Smooth muscle cell of the brain vasculature (primary cell): ENCODE measurements at places on chromosomes 16 and 17.

GRCh38 chr16:48300391-48300856 lies 53.1 kb upstream of the ABCC11 start:
- no peak for DNase-seq

- no peak for DNase-seq
Observed at GRCh38 chr17:80937462-80938381, 53.9 kb upstream of the CHMP6 start.

DNA sequence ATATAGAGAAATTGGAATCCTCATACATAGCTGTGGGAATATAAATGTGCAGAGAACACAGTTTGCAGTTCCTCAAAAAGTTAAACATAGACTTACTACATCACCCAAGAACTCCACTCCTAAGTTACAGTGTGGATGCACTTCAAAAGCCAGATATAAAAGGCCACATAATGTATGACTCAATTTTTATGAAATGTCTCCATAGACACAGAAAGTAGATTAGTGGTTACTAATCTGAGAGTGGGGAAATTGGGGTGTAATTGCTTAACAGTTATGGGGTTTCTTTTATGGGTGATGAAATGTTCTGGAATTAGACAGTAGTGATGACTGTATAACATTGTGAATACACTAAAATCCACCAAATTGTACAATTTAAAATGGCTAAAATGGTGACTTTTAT lies 60.9 kb downstream of the CACNG1 start:
- no peak for DNase-seq

DNA sequence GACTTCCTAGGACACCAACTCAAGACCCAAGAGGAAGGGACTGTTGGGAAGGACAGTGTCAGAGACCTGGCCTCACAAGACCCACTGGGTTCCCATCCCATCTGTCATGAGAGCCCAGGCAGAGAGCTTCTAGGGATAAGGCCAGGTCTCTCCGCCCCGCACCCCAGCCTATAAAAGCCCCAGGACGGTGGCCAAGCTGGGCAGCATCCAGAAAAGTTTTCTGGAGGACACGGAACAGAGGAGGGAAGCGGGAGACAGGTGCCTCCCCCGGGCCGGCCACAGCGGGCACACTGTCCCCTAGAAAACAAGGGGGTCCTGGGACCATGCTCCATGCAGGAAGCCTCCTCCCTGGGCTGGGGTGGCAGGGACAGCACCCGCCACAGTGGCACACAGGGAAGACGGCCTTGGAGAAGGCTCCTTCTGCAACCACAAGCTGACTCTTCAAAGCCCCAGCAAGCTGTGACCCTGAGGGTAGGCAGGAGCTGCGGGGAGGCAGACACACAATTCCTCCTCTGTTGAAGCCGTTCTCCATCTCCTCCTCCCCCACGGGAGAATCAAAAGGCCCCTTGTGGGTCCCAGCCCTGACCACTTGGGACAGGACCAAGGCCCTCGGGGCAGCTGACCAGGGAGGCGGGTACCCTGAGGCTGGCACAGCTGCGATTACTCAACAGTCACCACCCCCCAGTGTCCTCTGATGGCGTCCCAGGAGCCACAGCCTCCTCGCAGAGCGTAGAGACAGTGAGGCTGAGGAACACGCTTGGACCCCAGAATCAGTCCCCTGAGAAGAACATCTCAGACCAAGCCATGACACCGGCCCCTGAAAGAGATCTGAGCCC lies 26.1 kb downstream of the TRPV3 start:
- no peak for DNase-seq

GRCh38 chr17:78766743-78767294 lies 15.3 kb downstream of the CYTH1 start:
- no peak for DNase-seq

DNA sequence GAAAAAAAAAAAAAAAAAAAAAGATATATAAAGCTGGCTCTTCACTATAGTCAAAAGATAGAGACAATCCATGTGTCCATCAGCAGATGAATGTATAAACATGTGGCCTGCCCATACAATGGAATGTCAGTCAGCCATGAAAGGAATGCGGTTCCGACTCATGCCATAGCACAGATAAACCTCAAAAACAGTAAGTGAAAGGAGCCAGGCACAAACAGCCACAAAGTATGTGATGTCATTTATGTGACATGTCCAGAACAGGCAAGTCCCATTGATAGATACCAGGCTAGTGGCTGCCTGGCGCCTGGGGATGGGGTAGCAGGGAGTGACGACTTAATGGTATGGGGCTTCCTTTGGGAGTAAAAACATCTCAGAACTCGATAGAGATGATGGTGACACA lies 155.7 kb downstream of the CMIP start:
- no peak for DNase-seq

DNA sequence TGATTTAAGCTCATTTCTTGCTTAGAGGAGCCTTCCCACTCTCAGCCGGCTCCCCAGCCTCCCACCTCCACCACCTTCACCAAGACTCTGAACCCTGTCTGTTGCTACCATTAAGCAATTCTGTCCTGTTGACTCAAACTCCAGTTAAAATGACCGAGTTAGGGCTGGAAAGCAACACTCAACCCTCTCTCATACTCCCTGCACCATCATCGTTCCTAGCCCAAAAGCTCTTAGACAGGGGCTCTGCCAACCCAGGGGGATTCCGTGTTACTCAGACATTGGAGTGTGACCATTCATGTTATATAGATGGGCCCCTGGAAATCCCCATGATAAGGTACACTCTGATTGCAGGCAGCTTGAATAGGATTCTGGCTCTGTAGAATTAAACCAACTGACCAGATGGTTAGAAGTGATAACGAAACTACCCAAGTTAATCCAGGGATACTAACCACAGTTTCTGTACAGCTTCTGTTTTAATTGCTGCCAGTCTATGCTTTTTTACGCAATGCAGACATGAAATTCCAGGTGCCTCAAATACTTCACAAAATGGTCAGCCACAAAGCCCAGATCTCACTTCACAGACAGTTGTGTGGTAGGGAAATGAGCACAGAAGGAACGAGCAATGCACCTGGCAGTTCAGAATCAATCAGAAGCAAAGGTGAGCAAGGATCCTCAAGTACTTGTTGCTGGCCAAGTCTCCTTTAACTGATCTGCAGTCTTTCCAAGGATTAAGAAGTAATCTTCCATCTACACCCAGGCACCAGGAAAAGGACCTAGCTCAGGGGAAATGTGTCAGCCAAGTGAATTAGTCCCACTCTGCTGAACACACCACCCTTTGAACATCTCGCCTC lies 2.1 kb downstream of the SSTR2 start:
- DNase-seq = no peak

DNA sequence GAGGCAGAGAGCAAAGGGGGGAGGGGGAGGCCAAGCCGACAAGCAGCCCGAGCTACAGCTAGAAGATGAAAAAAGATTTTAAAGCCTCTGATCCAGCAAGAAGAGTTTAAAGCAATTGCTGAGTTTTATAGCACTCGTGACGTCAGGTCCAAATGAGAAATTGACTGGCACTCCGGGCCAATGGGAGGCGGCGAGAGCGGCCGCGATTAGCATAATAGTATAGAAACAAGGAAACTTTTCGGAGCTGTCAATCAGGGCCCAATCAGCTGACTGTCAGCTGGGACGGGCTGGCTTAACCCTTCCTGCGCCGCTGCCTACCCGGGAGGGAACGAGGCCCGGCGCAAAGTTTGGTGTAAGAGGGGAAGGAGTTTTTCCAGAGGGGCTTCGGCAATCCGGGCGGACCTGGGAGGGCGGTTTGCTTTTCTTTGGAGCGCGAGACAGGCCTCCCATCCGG lies at the start of gene MAF:
TSS of gene MAF (minus strand) at position 100 of the 454 bp plus-strand sequence. CDS start 835 bp downstream, outside the sequence.
- peak; percentile 85 for DNase-seq

DNA sequence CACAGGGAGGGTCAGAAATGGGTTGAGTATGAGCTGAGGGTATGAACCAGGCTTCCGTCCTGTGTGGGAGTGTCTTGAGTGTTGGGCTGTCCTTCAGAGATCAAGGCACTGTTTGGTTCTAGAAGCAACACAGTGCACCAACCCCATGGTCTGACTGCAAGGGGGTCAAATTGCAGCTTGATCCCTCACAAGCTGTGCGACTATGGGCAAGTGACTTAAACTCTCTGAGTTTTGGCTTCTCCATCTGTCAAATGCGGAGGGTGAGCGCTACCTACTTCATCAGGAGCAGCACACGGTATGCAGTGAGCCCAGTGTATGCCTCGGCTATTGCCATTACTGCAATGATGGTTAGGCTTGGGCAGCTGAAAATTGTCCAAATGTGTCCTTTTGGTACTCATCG lies 21.0 kb downstream of the SEC14L5 start:
- no peak for DNase-seq

GRCh38 chr17:49928837-49929475 lies 40.0 kb upstream of the DLX4 start:
- DNase-seq = no peak

- DNase-seq = no peak
Observed at GRCh38 chr16:87956365-87957231, 5.4 kb downstream of the BANP start.

DNA sequence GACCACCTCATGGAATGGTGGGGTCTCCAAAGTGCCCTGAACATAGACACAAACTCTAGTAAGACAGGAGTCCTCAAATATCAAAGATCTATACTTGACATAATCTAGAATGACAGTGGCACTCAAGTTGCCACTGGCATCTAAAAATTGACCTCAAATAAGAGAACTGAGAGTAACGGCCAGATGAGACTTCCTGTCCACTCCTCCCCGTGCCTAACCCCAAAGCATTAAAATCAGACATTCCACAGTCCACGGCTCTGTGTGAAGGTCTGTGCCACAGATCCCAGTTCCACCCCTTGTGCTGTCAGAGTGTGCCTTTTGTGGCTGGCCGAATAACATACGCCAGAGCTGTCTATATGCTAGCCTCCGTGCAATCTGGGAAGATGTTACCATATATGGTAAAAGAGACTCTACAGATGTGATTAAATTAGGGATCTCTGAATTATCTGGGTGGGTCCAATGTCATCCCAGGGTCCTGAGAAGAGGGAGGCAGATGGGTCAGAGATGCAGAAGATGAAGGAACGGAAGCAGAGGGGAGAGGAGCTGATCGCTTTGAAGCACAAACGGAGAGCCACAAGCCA lies 21.0 kb upstream of the EVPL start:
- no peak for DNase-seq

- DNase-seq = peak; percentile 12
Observed at GRCh38 chr16:10992112-10992511, 47.7 kb downstream of the CLEC16A start.

GRCh38 chr16:68767581-68767980 lies 30.5 kb downstream of the CDH1 start:
- DNase-seq = no peak

GRCh38 chr16:27366687-27367460 lies 35.1 kb upstream of the IL21R start:
- no peak for DNase-seq

GRCh38 chr16:50643192-50643591 lies 37.9 kb downstream of the SNX20 start:
- DNase-seq = no peak

- DNase-seq = no peak
Observed at GRCh38 chr16:75376475-75377161, 56.7 kb downstream of the CFDP1 start.

DNA sequence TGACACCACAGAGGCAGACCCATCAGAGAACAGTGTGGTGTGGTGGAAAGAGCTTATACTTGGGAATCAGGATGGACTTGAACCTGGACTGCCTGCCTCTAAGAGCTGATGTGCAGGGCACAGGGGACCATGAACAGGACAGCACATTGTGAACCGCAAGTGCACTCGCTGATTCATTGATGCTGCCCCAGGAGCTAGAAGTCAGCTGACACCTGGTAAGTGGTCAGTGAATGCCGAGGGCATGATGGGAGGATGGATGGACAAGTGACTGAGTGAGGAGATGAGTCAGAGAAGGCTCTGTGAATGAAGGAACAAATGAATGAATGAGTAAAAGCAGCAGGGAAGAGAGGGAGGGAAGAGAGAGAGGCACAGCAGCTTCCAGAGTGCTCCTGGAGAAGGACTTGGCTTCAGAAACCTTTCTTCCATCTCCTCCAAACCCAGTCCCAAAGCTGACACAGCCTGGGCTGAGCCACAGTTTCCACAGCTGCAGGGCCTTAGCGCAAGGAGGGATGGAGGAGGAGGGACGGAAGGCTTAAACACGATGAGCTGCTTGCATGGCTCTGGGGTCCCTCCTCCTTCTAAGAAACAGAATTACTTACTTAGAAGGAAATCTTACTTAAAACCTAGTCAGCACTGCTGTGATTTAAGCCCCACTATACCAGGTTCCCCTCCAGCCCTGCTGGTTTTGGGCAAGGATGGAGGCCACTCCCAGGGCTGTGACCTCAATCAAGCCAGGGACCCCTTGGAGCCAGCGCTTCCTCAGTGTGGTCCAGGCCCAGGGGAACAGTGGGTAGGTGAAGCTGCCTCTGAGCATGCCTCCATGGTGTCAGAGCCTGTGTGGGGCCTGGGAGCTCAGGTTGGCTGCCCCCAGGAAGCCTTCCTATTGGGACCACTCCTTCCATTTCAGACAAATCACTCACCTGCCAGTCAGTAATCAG lies 184.6 kb downstream of the TMEM132E start:
- no peak for DNase-seq

- no peak for DNase-seq
Observed at GRCh38 chr17:1212946-1213345, 33.2 kb upstream of the ABR start.

GRCh38 chr16:79165079-79165478 lies 435.5 kb downstream of the MAF start:
- no peak for DNase-seq

- no peak for DNase-seq
Observed at GRCh38 chr17:30570596-30571265, 93.5 kb downstream of the GOSR1 start.

DNA sequence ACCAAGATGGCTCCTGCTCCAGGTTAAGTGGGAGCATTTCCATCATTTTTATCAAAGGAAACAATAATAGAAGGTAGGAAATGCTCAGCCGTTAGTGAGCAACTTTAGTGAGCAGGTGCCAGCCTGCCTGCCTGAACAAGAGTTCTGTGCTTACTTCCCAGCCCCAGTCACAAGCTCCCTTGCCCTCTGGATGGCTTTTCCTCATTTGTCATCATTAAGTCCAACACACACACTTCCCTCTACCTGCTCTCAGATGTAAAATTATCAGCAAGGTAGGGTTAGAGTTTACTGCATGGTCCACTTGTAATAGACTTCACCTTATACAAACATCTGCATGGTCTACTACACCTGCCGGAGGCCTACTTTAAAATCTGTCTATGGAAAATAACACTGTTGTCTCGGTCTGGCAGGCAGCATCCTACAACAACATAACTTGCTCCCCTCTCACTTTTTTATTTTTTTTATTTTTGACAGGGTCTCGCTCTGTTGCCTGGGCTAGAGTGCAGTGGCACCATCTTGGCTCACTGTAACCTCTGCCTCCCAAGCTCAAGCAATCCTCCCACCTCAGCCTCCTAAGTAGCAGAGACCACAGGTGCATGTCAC lies 12.7 kb downstream of the TEX2 start:
- no peak for DNase-seq

- no peak for DNase-seq
Observed at GRCh38 chr16:50204453-50205108, 51.5 kb downstream of the TENT4B start.

DNA sequence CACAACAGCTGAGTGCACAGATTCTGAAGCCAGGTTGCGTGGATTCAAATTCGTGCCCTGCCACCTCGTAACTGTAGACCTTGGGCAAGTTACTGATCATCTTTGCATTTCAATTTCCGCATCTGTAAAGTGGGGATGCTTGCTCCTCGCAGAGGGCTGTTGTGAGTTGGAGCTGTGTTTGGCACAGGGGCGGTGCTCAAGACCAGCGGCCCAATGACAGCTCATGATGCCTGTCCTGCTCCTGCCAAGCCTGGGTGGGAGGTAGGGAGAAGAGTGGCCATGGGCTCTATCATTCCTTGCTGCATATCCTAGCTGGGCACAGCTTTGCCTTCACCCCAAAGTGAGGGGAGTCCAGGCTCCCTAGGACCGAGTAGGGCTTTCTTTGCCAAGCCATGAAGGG lies 12.6 kb downstream of the NXPH3 start:
- no peak for DNase-seq
